ENCODE measurements at places on chromosomes 3 and 15. TPM values are rescaled to one million over a fixed set of nuclear protein-coding genes. Genes with fewer than 3 reads are reported as not detected.

ZNF501 gene
- total RNA-seq: not detected

AHSG gene
- total RNA-seq: not detected

GHSR gene
- total RNA-seq: not detected

NANOGP8 gene
- total RNA-seq: not detected

NISCH gene
- 25.7 TPM for total RNA-seq

GOLGA8T gene
- total RNA-seq: not detected

EPHA6 gene
- total RNA-seq: not detected

TMEM158 gene
- 95.1 TPM for total RNA-seq

RNU5B-1 gene
- total RNA-seq: not detected

EEF1AKMT4 gene
- 7.8 TPM for total RNA-seq

CTXN2 gene
- total RNA-seq: 0.05 TPM

BTD gene
- total RNA-seq: 14.6 TPM

ALDH1A3 gene
- 17.6 TPM for total RNA-seq

DNA sequence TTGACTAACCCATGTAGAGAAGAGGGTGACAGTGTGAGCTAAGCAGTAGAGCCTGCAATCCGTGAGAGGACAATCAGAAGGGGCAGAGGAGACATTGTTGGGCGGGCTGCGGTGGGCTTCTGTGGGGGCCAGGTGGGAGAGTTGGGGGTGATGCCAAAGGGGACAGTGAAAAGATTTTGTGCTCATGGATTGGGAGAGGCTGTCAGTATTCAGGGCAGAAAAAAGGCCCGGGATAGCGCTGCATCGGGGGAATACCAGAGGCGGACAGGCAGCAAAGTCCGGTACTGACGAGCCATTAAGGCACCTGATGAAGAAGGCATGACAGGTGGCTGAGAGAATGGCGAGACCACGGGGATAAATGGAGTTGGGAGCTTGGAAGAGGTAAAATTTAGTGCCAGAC is 1.3 kb upstream of the PXYLP1 start:
- no peak for DNase-seq

DNA sequence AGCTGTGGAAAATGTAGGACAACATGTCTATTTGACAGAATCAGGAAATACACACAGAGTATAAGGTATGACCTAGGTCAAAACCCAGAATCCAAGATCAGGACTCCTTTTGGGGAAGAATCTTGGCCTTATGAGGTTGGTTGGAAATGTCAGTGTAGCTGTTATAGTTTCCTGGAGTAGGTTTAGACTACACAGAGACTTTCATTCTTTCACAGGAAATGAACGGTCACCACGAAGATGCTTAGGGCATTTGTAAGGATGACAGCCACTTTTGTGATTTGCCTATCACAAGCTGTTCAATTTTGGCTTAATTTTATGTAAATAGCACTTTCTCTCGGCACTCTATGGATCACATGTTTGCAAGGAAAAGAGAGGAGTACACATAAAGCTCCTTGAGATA is 18.6 kb upstream of the ZBTB20 start:
- no peak for DNase-seq

GRCh38 chr15:75249726-75250125 is 8.4 kb upstream of the GOLGA6C start:
- DNase-seq: no peak

DNA sequence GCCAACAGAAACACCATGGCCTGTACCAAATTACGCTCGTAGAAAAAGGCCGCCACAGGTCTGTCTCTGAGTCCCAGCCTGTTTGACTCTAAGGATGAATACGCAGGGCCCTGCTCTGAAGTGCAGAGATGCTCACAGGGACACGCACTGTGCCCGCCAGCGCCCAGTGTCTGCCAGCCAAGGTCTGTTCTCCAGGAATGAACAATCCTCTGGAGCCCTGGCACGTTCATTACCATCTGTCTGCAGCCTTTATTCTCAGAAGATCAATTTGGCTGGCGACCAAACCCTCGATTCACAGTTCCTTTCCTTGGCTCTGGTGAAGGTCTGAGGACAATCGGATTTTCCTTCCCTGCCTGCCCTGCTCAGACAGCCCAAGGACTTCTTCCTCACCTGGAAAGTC is 66.3 kb downstream of the NIPA2 start:
- DNase-seq: no peak

GRCh38 chr3:16528106-16528505 is 14.6 kb upstream of the RFTN1 start:
- no peak for DNase-seq

GRCh38 chr3:9768141-9768775 is 1.5 kb downstream of the CAMK1 start:
- no peak for DNase-seq

- no peak for DNase-seq
Observed at GRCh38 chr3:29829340-29829739, 548.5 kb downstream of the RBMS3 start.

DNA sequence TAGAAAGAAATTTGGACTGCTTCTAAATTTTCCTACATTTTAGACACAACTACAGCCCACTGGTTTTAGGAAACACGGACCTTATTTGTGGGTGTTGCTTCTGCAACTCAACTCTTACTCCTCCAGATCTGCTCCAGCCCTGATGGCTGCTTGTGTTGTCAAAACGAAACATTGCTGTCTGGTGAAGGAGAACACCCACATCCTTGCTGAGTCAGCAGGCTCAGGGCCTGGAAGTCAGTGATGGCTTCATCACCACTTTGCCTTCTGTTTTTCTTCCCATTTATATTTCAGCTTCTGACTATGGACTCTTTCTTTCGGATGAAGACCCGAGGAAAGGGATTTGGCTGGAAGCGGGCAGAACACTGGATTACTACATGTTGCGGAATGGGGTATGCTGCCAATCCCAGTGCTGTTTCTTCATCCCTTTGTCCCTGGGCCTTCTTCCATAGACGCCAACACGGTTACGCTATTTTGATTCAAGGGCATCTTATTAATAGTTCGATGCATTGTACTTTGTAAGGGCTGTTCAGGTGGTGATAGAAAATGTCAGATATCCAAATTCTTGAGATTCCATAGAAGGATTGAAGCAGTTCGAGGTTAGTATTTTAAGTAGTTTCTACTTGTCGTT is 392.6 kb upstream of the TPM1 start:
- DNase-seq: peak; percentile 11

GRCh38 chr3:86379280-86379679 is 611.7 kb downstream of the VGLL3 start:
- no peak for DNase-seq

- no peak for DNase-seq
Observed at GRCh38 chr15:70714565-70714964, 48.8 kb downstream of the UACA start.

DNA sequence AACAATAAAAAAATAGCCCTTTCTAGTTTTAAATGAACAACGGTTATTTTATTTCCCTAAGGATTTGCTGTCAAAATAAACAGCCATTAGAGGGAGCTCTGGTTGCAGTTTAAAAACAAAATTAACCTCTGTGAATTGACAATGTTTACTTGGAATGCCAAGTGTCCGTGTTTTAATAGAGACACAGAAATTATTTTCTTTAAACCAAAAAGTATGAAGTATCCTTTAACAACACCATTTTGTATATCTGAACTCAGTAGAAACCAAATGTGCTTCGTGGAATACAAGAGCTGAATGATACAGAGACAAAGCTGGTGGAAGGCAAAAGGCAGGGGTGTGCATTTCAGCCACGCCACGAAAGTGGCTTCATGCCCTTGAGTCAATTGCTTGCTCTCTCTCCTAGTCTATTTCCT is 74.4 kb downstream of the MOBP start:
- peak; percentile 25 for DNase-seq

DNA sequence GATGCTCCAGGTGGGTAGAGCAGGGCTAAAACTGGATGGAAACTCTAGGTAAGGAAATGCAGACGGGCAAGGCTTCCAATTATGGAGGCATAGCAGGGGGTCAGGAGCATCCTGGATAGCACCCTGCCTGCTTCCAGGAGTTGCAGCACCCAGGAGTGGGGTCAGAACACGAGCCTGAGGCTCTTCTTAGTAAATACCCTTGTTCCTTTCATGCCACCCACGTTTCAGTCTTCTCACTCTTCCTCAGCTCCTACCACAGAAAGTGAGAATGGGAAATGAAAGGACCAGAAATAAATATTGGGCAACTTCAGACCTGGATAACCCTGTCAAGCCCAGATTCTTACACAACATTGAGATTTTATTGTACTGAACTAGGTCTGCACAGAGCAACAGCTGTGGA is 16.4 kb downstream of the CCR1 start:
- DNase-seq: no peak

DNA sequence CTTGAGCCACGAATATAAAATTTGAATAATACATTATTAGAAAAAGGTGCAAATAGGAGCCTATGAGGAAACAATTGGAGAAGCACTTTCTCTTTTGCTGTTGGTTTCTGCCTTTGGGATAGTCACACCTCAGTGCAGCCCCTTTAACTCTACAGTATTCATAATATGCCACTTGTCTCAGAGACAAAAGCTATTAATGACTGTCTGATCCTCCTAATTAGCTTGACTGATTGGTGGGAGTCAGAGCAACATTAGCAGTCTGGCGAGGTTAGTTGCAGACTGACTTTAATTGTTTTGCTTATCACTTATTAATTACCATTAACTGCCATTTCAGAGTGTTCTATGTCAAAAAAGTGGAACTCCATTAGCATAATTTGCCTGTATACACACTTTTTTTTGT is 225.0 kb upstream of the ARHGEF26 start:
- DNase-seq: no peak

DNA sequence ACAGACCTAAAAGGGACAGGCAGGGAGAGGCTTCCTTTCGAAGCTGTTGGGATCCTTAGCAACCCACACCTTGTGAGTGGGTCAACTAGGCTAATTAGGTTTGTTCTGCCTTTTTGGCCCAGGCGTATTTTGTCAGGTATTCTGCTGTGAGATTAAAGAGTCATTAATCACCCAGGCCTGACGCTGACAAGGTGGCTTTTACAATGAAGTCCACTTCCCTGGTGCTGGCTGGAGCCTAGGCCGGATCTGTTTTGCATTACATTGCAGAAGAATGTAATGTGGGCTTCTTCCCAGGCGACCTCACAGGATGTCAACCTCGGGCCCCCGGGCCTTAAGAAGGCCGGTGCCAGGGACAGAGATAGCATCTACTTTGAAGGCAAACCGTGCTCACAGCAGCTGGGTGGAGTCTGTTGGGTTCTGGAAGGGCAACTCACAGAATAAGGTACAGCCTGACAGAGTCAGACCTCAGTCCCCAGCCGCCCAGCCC is 76.9 kb downstream of the HES1 start:
- no peak for DNase-seq

DNA sequence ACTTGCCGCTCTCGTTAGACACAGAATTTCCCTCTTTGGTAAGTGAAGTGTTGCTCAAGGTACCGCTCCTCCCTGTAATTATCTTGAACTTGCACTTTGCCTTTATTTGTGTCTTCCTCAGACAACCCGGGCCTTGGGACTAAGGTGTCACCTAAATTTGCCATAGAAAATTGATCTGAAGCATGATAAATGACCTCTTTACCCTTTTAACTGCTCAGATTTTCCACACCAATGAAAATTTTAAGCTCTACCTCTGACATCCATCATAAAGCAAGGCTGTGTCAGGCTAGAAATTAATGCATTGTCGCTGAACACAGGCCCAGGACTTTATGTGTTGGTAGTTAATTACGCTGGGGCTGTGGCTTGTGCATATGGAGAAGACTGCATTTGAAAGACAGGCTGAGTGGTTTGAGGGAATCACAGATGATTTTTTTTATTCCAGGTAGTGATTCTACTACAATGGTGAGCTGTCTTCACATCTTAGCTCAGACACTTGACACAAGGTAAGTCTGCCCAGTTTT is 199.6 kb upstream of the CHRM5 start:
- no peak for DNase-seq
